Aortic smooth muscle cell (primary cell): ENCODE measurements at places on chromosomes 6 and 20. TPM values are rescaled to one million over a fixed set of nuclear protein-coding genes. Genes with fewer than 3 reads are reported as not detected.

The CFAP206 gene
- total RNA-seq: 0.31 and 0.79 TPM in 2 replicates

The SNAI1 gene
- total RNA-seq: 0.68 and 0.79 TPM in 2 replicates

The MAP1LC3A gene
- 14.7 TPM in 2 replicates for total RNA-seq

The DBNDD2 gene
- 7.1 and 11.3 TPM in 2 replicates for total RNA-seq

The MPIG6B gene
- not detected in 2 replicates for total RNA-seq

The SLX4IP gene
- total RNA-seq: 4.5 and 5.9 TPM in 2 replicates
